Mesangial cell (primary cell): ENCODE measurements at places on chromosomes 13 and 19. TPM values are rescaled to one million over a fixed set of nuclear protein-coding genes. Genes with fewer than 3 reads are reported as not detected.

UHRF1 gene
- total RNA-seq, result 18.3 and 131 TPM in 2 replicates

TMEM86B gene
- 2.4 TPM in 2 replicates for total RNA-seq

TBC1D17 gene
- total RNA-seq, result 24.3 and 39.8 TPM in 2 replicates

LRRC8E gene
- 12.9 and 24.2 TPM in 2 replicates for total RNA-seq

PVR gene
- 137 and 176 TPM in 2 replicates for total RNA-seq

ZNF418 gene
- 3.0 and 7.7 TPM in 2 replicates for total RNA-seq

C19orf85 gene
- not detected in 2 replicates for total RNA-seq

LMTK3 gene
- 0.16 and 1.4 TPM in 2 replicates for total RNA-seq

GZMM gene
- total RNA-seq, result not detected in 2 replicates

CYP2S1 gene
- 2.9 and 4.1 TPM in 2 replicates for total RNA-seq

ZNF541 gene
- total RNA-seq, result 0.13 TPM in 1 of 2 replicates, not detected in the other

CCL25 gene
- not detected in 2 replicates for total RNA-seq
